Omental fat pad (tissue), 4 donors: ENCODE measurements at places on chromosomes 3 and 15.

- DNase-seq: no peak
Measured at GRCh38 chr3:195766671-195767070, 45.1 kb downstream of the MUC4 start.

- DNase-seq: no peak
Measured at GRCh38 chr15:42444415-42445063, 46.4 kb downstream of the ZNF106 start.

DNA sequence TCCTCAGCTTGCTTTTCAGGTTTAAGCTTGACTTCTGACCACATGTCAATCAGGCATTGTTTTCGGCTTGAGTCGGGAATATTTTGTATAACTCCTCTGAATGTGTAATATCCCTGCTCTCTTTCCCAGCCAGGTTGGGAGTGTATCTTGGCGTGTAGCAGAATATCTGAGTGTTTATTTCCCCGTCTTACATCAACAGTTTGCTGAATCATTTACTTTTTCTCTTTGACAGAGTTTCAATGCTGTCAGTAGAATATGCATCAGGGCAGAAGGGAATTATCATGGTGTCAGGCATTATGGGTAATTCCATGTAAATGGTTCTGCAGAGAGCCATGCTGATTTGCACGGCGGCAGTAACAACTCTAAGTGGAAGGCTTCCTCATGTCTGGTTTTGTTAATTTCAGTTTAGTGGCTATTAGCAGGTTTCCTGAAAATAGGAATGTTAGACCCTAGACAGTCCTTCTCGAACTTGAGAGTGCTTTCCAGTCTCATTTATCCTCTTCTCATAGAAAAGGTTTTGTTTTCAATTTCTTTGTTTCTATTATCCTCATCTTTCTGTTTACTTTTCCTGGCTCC, 566.3 kb downstream of the AGBL1 start:
- DNase-seq: no peak

- DNase-seq: no peak
Measured at GRCh38 chr3:76997733-76998132, 42.2 kb upstream of the ROBO2 start.

DNA sequence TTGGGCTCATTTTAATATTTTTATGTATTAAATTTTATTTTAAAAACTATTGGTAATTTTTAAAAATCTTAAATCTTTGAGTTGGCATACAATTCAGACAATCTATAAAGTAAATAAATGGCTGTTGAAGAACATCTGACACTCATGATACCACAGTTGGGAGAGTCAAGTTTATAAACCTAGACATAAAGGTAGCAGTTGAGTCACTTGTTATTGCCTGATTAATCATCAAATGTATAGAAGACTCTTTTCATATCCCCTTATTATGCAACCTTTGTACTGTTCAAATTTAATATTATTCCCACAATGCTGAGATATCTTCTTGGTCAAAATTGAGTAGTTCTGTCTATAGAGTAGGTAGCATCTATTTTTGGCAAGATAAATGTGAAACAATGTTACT, 19.6 kb downstream of the PAQR9 start:
- DNase-seq: no peak

DNA sequence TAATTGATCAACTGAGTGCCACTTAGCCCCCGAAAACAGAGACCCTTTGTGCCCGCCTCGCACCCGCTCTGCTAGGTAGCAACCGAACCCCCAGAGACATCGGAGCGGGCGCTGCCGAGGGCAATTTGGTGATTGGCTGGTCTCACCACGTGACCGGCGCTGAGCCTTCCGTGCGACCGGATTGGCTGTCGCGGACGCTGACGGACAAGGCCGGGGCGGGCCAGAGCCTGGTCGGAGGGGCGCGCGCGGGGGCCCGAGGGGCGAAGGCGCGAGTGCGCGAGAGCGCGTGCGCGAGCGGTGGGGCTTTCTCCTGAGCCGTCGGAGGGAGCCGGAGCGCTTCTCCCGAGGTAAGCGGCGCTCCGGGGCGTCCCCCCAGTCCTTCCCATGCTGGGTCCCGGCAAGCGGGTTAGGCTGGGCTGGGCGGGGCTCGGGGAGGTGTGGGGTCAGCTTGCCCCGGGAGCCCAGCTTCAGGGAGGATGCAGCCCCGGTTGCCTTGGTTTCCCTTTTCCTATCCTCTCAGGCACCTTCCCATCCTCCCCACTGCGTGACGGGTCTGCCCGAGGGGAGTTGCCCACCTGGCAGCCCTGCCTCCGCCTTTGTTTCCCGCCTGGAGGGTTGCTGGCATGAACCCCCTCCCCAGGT, at the start of gene TMEM108:
TSS of gene TMEM108 (plus strand) at position 303 of the 642 bp plus-strand sequence.
- DNase-seq: peak; percentile 52

DNA sequence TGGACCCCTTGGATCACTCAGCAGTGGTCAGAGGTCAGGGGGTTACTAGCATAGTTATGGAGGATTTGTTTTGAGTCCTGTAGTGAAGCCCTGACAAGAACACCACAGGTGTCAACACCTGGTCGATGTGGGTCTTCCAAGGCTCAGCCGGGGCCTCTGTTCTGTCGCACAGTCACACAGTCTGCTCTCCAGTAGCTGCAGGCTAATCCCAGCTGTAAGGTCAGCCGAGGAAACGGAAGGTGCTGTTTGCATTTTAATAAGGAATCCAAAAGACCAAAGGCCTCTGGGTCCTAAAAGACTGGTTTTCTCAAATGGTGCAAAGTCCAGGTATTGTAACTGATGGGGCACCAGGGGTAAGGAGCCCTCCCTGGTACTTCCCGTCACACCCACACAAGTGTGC, 71.7 kb downstream of the RPLP1 start:
- no peak for DNase-seq

- no peak for DNase-seq
Measured at GRCh38 chr15:64121614-64122013, 25.8 kb downstream of the SNX1 start.

GRCh38 chr3:159950156-159950898, 38.3 kb upstream of the IL12A start:
- DNase-seq: no peak

DNA sequence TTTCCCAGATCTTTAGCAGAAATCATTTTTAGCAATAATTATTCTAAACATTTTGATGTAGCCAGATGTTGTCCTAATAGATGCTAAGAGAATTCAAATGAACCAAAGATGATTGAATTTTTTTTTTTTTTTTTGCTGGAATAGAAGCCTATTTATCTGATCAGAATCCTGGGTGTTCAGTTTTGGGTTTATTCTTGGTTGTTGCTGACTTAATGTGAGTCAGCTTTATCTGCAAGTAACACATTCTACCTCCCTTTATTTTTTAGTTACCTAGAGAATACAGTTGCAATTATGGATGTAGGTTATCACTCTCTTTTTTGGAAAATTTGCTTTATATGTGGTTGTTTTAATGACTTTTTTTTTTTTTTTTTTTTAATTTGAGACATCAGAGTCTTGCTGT, 6.4 kb downstream of the CEP97 start:
- no peak for DNase-seq

DNA sequence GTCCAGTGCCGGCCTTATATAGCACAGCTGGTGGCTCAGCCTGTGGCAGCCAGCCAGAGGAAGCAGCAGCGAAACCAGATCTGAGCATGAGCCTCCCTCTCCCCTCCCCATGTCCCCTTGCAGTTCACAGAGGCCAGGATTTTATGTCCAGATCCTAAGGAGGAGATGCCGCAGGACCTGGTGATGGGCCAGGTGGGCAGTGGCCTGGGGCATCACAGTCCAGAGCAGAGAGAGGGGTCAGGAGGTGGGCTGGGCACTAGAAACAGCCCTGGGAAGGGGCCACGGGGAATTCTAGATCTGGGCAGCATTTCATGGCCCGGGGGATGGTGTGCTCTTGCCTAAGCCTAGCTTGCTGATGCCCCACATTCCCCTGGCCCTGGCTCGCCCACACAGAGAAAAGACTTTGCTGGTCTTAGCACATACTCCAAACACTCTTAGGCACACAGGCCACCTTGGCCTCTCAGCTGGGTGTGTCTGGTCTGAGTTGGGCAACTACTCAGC, 259 bp upstream of the CILP start:
- DNase-seq: no peak

- DNase-seq: no peak
Measured at GRCh38 chr3:11705049-11705448, 61.3 kb upstream of the VGLL4 start.

DNA sequence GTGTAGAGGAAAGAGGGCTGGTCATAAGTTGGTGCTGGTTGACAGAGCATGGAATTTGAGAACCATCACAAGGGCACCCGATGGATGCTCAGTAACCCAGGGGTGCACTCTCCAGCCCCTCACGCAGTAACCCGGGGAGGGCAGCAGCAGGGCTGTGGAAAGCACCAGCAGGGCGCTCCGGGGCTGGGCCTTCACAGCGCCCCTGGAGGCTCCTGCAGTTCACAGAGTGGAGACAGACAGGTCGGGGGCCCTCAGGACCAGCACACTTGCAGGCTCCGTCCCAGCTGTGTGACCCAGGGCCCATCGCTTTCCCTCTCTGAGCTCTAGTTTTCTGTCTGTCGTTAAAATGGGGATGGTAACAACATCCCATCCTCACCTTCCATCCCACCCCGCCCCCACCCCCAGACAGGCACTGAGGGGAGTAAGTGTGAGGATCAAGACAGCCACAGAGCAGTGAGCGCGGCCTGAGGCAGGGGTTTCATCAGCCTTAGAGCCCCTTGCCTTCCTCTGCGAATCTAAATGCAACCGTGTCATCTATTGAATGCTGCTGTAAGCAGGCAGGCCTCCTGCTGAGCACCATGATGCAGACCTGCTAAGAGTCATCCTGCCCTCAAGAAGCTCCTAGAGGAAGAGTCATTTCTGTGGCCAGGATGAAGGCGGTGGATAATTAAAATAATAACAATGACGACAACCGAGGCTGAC, 90.2 kb upstream of the LINGO1 start:
- DNase-seq: no peak

DNA sequence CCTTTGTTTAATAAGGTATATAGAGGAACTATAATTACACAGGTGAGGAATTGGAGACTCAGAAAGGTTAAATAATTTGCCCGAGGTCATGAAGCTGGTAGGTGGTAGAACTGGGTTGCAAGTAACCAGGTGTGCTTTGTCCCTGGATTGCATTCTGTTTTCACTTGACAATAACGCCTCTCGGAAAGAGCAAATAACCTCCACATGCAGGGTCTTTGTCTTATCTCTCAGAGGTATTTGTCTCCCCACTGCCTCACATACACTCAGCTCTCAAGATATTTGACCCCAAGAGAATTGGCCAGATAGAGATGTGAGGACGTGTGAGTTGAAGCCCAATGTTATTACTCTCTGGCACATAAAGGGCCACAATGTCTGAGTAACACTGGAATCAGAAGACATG, 320.9 kb upstream of the ONECUT1 start:
- DNase-seq: no peak

GRCh38 chr3:161548301-161548700, 51.7 kb downstream of the OTOL1 start:
- DNase-seq: no peak

DNA sequence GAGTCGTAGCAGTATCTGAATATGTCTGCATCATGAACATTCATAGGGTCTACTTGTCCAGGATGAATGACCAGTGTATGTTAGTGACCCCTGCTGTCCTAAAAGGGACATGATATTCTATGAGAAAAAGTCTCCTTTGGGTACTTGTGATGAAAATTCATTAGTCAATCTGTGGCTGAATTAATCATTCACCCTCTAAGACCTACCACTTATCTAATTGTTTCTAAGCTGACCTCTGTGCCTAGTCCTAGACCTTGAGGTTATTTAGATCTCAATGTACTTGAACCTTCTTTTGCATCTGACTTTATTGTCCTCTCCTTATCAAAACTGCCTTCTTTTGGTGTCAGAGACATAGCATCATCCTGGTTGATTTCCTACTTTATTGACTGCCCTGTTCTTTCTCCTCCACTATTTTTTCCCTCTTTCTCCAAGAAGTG, 799.3 kb downstream of the DIPK2A start:
- no peak for DNase-seq

- no peak for DNase-seq
Measured at GRCh38 chr3:167493244-167493643, 19.4 kb upstream of the SERPINI2 start.

DNA sequence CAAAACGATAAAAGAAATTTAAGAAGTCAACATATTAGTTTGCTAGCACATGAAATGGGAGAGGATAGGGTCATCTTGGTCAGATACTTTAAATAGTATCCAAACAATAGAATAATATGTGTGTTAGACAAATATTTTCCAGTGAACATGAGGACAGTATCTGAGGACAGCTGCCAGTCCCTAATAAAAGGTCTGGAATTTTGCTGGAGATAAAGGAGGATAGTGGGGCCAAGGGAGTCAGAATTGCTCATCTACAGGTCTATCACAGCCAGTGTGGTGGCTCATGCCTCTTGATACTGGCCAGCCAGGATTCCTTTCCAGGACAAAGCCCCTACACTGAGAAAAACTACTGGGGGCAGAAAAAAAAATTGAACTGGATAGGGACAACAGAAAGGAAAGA, 74.0 kb downstream of the HERC1 start:
- DNase-seq: no peak

DNA sequence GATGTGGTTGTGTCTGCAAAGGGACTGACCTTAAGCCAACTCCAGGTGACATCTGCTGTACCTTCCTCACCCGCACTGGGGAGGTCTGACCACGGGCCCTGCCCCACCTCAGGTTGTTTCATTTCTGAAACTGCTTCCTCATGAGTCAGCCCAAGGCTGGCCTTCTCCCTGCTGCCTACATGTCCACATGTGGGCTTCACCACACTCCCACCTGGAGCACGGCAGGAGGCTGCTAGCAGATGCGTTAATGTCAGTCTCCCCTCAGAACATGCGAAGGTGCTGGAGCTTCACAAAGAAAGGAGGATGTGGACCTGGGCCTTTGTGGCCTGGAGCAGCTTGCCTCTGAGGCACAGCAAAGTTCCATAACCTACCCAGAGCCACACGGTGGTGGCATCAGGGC, 69.4 kb upstream of the PLXNA1 start:
- no peak for DNase-seq

- no peak for DNase-seq
Measured at GRCh38 chr3:194333981-194334320, 17.2 kb downstream of the CPN2 start.

GRCh38 chr3:187943677-187944389, 198.6 kb upstream of the BCL6 start:
- DNase-seq: no peak

GRCh38 chr3:132090921-132091320, 56.1 kb upstream of the CPNE4 start:
- DNase-seq: no peak

DNA sequence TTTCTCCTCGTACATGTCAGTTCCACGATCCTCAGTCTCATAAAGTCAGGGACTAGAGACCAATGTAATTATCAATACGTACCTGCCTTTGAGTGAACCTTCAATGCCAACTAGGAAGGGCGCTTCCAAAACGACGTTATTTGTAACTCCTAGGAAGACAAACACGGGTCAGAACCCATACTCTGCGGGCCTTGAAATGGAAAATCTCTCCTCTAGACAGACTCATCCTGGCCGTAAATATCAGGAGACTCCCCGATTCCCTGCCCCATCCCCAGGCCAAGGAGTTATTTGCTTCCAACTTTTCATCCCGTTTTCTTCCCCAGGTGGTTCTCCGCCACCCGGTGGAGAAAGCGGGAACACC, 578 bp downstream of the OIP5 start:
- DNase-seq: peak; percentile 25

DNA sequence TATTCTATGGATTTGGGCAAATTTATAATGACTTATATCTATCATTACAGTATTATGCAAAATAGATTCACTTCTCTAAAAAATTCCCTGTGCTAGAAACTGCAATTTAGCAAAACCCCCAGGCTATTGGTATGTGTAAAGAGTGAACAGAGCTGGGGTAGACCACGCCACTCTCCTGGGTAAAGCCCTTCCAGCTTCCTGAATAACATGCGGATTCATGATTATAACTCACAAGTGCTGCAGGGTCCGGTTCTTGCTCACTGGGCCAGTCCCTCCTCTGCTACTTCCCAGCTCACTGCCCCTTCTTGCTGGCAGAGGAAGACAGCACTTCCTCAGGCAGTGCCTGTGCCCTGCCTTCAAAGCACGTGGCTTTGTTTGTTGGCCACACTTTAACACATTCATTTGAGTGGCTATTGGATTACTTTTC, 4.1 kb downstream of the CD80 start:
- DNase-seq: no peak
